ENCODE measurements at places on chromosomes 5 and 9.

DNA sequence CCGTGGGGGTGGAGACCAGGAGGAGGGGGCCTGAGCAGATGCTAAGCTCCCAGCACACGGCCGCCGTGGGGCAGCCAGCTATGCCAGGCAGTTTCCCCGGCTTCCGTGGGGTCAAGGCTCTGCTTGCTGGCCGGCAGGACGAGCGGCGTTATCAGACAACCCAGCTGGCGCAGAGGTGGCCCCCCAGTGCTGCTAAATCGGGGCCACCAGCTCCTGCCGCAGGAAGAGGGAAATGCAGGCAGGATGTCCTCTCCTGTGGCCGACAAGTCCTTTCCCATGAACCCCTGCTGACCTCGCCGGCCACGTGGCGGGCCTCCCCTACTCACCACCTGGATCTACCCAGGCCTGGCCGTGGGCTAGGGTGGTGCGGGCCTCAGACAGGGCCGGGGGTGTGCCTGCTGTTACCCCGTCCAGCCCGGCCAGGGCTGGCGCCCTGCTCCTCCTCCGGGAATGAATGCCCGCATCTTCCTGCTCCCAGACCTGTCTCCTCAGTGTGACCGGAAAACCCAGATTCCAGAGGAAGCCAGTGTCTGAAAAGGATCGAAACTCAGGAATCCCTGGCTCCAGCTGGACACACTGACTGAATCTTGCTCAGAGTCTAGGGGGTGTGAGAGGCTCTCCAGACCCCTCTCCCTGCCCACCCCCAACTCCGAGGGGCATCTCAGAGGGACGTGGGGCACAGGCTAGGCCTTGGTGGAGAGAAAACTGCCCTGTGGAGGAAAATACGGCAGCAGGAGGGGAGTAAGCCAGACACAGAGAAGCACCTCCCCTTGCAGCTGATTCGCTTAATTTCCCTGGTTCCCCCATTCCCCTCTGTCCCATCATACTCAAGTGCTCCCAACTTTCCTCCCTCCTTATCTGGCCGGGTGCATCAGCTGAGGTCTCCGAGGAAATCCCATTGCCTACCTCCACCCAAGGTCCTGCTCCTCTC, 3.9 kb downstream of the FLT4 start:
- DNase-seq = no peak

DNA sequence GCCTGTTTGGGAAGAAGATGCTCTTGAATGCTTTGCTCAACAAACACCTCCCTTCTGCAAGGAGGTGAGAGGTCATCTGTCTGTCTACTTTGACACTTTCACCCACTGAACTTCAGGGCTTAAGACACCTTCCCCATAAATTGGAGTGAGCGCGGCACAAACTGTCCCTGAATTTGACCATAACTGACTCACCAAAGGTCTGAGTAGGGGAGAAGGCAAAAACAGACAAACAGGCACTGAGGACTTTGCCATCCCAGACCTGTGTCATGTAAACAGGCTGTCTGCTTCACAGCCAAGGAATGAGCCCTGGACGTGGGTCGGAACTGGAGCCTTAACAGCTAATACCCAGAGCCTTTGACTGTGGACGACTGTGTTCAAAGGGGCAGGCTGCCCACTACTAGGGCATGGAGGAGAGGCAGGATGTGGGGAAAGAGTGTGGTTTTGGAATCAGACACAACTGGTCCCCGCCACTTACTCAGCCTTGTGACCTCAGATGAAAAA, 320.9 kb upstream of the KLF4 start:
- no peak for DNase-seq

- DNase-seq = no peak
Observed at GRCh38 chr5:586751-587285, 25.3 kb upstream of the CEP72 start.

DNA sequence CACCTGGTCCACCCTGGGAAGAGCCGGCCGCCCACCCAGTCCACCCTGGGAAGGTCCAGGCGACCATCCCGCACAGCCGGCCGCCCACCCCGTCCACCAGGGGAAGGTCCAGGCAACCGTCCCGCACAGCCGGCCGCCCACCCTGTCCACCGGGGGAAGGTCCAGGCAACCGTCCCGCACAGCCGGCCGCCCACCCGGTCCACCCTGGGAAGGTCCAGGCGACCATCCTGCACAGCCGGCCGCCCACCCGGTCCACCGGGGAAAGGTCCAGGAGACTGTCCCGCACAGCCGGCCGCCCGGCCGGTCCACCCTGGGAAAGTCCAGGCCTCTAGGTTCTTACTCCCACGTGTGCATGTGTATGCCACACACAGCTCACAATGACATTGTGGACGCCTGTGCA, 6.7 kb upstream of the QSOX2 start:
- DNase-seq = no peak

DNA sequence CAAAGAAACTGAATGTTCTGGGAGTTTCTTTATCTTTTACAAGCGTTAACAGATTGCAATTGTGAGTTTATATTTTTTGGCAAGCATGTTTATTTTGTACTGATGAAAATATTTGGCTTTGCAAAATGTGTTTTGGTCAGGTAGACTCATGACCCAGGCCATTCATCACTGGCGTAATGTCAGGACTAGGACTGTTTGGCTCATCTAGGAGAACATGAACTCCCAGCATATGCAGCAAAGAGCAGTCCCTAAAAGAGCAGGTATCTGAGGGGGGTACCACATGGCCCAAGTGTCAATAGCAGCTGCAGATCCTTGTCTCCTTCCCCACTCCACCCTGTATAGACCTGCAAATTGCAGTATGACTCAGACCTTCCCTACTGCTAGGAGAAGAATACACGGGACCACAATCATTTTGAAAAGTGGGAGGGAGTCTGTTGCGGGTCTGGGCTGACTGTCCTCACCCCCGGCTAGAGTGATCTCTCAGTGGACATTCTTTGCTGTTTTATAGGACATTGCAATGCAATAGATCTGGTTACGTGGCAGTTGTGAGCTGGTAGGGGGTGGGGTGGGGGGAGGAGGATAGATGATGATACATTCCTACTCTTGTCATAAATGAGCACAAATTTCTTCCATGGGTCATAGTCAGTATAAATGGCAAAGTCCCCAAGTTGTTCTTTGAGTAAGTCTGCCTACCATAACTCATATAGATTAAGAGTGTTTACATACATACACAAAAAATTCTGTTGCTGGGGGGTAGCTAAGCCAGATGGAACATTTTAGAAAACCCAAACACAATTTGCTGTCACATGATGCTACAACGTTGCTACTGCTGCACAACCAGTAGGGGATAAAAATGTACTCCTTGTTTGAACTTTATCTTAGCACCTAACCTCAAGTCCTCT, 20.8 kb upstream of the SNCAIP start:
- no peak for DNase-seq

GRCh38 chr9:2043881-2044462, 28.8 kb downstream of the SMARCA2 start:
- DNase-seq = no peak

DNA sequence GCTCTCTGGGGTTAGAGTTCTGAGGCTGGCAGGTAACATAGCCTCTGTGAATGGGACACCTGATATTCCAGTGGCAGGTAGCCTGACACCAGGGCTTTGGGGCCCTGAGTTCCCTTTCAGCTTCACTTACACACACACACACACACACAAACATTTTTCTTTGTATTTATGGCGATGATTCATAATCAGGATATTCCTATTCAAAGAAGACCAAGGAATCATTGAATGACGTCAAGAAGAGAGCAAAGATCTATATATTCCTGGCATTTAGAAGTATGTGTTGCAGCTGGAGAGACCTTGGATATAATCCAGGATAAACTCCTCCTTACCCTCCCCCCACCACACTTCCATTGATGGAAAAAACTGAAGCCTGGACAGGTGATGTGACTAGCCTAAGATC, 7.9 kb upstream of the ENTREP1 start:
- DNase-seq = no peak

- DNase-seq = no peak
Observed at GRCh38 chr5:173228639-173229381, 6.2 kb downstream of the NKX2-5 start.

Measured in hypothalamus (tissue), 51 donors.